Stimulated activated CD8-positive, alpha-beta memory T cell treated with anti-CD3 and anti-CD28 coated beads, Interleukin-7, amount 100 ng/mL, for 1 hour (primary cell): ENCODE measurements at places on chromosomes 3 and 15.
A peak's percentile ranks its signal among the peaks of the same experiment; 100 is the strongest.

DNA sequence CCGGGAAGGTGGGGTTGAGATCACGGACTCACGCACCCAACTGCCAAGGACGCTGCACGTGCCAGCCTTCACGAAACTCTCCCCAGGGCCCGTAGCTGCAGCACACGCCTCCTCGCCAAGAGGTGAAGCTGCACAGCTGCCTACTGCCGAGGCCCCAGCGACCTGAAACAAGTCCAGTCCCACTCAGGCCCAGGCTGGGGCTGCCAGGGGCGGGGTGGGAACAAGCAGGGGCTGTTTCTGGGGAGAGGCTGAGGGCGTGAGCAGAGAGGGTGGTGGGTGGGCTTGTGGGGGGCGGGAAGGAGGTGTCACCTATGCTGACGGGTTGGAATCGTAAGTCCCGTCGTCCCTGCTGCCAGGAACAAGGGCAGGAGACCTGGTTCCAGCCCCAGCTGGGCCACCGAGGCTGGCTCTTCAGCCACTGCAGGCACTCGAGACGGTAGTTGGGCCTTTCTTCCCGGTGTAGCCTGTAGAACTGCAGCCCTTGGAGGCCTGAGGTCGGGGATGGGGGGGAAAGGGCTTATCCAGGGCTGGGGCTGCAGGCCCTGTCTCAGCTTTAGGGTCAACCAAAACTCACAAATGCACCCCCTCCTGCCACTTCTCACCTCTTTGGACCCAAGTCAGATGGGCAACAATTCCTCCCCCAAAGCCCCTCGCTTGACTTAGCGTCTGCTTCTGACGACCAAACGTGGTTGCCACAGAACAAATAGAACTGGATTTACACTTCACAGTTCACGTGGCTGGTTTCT lies 44.4 kb downstream of the MUC20 start:
- no peak for DNase-seq

DNA sequence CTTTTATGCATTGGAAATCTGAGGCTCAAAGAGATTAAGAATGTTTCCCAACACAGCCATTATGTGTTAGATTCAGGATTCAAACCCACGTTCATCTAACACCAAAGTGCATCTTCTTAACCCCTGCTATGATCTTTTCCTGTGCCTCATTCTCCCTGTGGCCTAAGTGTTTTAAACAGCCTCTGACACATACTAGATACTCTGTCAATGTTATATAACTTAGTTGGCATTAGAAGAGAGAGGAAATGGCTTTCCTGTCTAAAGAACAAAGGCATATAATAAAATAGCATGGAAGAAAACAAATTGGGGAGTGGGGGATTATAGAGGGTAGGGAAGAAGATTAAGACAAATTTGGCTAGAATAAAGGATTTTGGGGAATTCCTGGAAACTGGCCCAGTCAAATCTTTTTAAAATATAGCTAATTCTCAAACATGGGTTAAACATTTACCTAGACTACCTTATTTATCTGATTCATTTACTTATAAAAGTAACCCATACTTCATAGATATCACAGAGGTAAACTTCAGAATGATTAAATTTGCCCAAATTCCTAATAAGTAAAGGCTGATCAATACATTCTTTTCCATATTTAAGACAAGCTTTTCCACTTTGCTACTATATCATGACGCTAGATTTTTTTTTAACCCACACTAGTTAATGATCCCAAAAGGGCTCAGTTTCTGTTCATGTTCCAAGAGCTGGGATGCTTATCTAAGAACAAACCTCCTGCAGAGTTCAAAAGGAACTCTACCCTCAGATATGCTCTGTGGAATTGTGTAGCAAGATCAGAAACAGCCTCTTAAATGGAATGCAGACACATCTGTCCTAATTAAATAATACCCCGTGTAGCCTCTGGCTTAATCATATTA lies 122.9 kb upstream of the PTPRG start:
- no peak for DNase-seq

- no peak for DNase-seq
Observed at GRCh38 chr15:34359416-34359815, 7.6 kb downstream of the LPCAT4 start.

DNA sequence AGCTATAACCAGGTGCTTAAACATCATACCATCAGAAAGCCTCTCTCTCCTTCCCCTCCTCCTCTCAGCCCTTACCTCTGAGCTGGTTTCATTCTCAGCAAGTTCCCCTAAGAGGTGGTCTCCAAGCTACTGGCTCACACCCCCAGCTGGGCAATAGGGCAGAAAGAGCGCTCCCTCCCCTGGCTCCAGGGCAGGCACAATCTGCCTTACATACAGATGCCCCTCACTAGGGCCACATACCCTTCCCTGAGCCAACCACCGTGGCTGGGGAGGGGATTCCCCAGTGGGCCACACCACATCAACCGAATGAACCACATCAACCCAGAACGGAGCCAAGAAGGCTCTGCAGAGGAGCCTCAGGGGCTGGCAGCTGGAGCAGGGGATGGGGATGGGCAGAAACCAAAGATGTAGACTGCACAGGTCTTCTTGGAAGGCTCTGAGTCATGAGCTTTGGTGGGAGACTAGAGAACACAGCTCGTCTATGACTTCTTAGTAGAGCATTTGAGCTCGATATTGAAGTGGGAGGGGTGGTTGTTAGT lies 4.6 kb upstream of the FBLN2 start:
- no peak for DNase-seq

DNA sequence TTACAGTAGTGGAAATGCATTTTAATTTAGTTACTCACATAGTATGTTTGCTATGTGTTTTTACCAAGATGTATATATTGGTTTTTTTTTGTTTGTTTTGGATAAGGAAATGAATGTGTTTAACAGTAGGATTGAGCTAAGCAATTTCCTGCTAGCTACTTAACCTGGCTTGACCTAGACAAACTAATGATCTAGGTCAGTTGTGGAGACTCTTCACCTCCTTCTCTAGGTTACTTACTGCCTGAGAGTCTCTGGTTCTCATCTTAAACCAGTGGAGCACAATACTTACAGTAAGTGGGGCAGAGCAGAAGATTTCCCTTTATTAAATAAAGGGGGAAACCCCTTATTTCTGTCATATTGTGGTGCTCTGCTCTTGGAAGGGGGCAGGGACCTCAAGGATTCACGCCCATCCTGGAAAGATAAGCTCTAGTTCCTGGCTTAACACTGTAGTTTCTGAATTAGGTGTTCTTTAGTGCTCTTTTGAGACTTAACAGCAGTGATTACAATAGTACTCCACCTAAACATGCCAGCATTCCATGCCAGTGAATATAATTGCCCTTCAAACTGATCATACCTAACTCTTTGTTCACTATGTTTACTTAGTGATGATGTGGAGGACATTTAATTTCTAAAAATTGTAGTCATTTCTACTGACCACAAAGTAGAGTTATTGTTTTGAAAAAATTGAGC lies 79.9 kb downstream of the UBP1 start:
- no peak for DNase-seq

- DNase-seq = no peak
Observed at GRCh38 chr3:119639494-119640350, 20.7 kb downstream of the POPDC2 start.

- no peak for DNase-seq
Observed at GRCh38 chr15:101131489-101132389, 120.1 kb downstream of the CHSY1 start.

GRCh38 chr3:17494117-17494809 lies 248.2 kb downstream of the TBC1D5 start:
- DNase-seq = no peak

DNA sequence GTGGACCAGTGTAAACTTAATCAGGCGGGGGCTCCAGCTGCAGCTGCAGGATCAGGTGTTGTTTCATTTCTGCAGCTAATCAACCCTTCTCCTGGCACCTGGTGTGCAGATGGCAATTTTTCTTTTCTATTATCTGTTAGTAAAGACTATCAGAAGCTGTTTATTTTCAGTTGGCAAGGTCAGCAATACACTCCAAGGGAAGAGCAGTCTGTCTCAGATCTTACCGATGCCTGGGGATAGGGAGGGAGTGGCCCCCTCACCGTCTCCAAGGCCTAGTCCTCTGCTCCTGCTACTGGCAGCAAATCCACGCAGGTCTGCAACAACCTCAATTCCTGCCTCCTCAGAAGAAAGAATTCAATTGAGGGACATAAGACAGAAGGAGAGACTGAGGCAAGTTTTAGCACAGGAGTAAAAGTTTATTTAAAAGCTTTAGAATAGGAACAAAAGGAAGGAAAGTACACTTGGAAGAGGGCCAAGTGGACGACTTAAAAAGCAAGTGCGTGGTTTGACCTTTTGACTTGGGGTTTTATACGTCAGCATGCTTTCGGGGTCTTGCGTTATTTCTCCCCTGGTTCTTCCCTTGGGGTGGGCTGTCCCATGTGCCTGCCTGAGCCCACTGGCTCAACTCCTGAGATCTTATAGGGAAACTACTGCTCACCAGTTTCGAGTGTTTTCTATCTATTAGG lies 9.2 kb downstream of the CCRL2 start:
- DNase-seq = no peak

- no peak for DNase-seq
Observed at GRCh38 chr3:182485301-182485700, 308.0 kb upstream of the ATP11B start.

- peak; percentile 60 for DNase-seq
Observed at GRCh38 chr15:31391687-31392671, 65.3 kb downstream of the KLF13 start.

DNA sequence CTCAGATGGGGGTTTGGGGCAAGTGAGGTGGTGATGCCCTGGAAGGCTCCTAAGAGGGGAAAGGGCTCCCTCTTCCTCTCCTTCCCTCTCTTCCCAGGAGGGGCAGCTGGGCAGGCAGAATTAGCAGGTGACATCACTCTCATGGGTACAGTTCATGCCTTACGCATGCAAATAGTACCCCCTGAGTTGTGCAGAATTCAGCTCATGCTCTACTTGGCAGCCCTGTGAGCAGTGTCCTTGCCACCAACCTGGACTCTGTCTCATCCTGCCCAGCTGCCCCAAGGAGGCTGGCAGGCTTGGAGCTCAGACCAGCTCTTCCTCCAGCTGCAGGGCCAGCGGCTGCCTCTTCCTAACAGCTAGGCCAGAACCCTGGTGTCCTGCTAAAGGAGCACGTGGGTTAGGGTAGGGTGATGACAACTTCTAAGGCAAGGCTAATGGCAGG lies 3.3 kb downstream of the CHAC1 start:
- DNase-seq = no peak

- no peak for DNase-seq
Observed at GRCh38 chr3:54138937-54139547, 16.7 kb downstream of the CACNA2D3 start.

DNA sequence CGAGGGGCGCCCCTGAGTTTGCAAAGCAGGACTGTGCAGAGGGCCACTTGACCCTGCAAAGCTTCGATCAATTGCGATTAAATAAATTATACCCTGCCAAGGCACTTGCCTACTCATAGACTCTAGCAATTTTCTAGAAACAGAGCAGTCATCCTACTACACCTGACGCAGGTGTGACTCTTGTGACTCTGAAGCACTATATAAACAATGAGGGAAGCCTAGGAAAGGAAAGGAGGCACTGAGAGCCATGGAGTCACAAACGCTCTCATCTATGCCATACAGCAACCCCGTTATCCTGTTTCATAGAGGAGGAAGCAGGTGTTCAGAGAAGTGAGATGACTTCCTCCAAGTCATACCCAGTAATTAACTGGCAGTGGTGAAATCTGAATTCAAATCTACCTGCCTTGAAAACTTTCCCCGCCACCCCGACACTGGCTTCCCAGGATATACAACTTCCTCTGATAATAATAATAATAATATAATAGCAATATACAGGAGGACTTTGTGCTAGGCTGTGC lies 14.4 kb downstream of the ARHGEF3 start:
- no peak for DNase-seq

- DNase-seq = no peak
Observed at GRCh38 chr3:111926266-111926676, 52.6 kb upstream of the ABHD10 start.

DNA sequence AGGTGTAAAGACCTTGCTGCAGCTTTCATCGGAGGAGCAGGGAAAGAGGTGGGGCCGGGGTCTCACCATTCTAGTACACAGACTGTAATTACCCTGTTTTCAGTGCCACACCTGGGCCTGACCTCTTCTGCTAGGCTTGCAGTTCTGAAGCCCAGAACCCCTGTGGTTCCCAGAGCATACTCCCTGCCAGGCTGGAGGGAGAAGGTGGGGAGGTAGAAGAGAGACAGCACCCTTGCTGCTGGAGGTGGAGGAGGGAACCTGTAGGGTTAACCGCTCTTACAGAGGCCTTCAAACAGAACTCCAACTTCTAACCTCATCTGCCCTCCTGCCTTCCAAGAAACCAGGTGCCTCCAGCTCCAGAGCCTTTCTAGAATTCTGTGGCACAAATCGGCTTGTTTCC lies 27.0 kb downstream of the PCOLCE2 start:
- no peak for DNase-seq

DNA sequence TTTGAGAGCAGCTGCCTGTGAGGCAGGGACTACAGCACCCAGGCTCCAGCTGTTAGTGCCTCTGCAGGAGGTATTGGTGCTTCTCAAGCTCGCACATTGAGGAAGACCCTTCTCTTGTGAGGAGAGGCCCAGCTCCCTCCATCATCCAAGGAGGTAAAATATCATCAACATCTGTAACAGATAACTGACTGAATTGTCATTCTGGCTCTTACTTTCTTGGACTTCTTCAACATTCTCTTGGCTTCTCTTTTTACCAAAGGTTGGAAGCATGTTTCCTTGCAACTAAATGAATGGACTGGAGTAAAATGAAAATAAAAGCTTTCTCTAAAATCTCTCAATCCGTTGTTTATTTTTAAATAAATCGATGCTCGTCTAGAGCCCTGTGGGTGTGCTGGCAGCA lies 53.1 kb upstream of the PXYLP1 start:
- no peak for DNase-seq

DNA sequence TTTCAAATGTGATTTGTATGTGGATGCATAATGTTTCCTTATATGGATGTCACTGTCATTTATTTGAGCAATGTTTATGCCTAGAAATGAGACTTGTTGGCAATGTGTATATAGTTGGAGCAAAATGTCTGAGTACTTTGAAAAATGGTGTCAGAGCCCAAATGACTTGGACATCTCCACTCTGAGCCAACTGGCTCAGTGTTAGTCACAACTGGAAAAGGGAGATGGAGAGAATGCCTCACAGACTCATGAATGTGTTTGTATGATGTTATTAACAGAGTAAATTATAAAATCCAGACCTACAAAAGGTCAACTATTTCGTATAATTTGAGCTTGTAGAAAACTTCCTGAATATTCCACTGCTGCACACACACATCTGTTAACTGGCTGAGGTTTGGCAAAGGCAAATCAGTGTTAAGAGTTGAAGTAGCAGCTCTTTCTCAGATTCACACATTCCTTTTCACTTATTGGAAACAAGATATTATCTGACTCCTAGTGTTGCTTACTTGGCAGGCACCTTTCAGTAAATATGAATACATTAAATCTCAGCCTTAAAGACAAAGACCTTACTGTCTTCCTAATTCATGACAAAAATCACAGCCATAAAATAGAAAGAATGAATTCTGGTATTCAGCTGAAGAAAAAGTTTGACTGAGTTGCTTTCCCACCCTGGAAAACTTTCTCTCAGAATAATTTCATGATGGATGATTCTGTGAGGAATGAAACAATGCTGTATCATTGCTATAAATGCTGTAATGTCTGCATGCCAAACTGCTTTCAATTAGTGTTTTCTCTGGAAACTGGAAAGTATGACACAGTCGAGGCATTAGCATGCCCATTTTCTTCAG lies 27.0 kb downstream of the ADIPOQ start:
- DNase-seq = no peak

- no peak for DNase-seq
Observed at GRCh38 chr3:183460081-183461055, 31.9 kb upstream of the MCF2L2 start.

GRCh38 chr3:27681249-27681748 lies 40.8 kb downstream of the EOMES start:
- no peak for DNase-seq

GRCh38 chr15:60389261-60390077 lies 8.3 kb downstream of the ANXA2 start:
- no peak for DNase-seq

- no peak for DNase-seq
Observed at GRCh38 chr3:167684388-167684993, 30.7 kb upstream of the WDR49 start.
